ENCODE measurements at places on chromosomes 4 and X.

DNA sequence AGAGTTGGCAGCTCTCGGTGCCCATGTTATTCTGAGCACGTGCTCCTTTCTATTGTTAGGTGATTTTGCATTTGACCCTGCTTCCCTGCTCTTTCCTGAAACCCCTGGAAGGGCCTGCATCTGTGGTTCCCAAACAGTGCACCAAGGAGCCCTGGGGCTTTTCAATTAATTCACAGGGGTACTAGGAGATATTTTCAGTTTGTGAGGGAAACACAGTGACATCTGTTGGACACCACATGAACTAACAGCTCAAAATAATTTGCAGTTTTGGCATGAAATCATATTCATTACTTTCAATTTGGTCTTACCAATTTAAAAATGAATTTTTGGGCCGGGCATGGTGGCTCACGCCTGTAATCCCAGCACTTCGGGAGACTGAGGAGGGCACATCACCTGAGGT, 156.6 kb downstream of the GATB start:
- no peak for DNase-seq

- no peak for DNase-seq
Measured at GRCh38 chr4:142523111-142523510, 323.0 kb downstream of the INPP4B start.

GRCh38 chr4:155943605-155944291, 9.9 kb downstream of the CTSO start:
- no peak for DNase-seq

DNA sequence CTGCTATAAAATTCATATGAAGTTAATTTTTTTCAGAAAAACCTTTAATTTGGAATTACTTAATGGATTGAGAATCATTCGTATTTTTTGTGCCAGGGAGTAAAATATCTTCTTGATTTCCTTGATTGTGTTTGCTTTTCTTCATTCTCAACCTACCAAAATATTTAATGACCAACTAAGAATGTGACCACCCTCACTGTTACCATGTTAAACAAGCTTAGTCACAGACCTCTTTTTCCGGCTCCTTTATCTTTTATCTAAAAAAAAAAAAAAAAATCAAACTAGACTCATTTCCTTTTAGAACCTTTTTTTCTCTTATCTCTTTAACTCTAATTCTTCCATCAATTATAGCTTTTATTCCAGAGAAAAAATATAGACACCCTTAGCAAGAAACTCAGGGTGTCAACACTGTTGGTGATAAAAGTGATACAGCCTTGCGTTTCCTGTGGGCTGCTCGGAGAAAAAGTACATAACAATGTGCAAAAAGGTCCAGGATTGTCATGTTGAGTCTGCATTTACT, 20.6 kb upstream of the HPGDS start:
- DNase-seq = no peak

GRCh38 chr4:92451782-92452181, 148.0 kb downstream of the GRID2 start:
- DNase-seq = no peak

DNA sequence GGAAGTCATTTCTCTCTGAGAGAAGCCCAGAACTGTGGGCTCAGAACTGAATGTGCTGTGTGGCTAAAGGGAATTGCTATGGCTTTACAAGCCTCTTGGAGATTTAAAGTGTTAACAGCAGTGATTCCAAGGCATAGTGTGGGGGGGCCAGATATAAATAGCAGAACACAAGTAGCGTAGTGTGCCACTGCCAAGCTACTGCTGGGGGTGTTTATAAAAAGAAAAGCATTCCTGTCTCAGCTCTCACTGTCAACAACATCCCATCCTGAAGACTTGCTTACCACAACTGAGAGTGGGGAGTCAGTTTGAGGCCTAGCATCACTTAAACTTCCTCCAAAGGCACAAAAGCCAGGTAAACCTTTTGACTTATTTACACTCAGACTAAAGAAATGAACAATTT, at the start of gene ART3:
Gene ART3 (plus strand): TSS at position 242 of the 400 bp plus-strand sequence. CDS start 1,181 bp downstream, outside the sequence.
- no peak for DNase-seq

DNA sequence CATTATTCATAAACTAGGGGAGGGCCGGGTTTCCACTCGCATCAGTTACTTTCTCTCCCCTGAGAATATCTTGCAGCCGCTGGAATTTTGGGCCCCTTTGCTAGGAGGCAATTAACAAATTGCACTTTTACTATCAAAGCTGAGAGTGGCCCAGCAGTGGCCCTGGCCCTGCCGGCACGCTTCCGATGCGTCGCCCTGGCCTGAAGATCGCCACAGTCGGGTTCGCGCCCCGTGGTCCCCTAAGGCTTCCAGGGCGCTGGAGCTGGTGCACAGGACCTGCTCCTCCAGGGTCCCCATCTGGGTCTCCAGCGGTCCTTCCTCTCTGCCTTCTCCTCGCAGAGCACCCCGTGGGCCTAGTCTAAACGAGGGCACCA, 486 bp upstream of the CWH43 start:
- no peak for DNase-seq

All from activated CD8-positive, alpha-beta T cell treated with anti-CD3 and anti-CD28 coated beads for 36 hours (primary cell).